Activated naive CD4-positive, alpha-beta T cell treated with anti-CD3 and anti-CD28 coated beads for 36 hours (primary cell): ENCODE measurements at places on chromosomes 5 and 9.
A peak's percentile ranks its signal among the peaks of the same experiment; 100 is the strongest.

DNA sequence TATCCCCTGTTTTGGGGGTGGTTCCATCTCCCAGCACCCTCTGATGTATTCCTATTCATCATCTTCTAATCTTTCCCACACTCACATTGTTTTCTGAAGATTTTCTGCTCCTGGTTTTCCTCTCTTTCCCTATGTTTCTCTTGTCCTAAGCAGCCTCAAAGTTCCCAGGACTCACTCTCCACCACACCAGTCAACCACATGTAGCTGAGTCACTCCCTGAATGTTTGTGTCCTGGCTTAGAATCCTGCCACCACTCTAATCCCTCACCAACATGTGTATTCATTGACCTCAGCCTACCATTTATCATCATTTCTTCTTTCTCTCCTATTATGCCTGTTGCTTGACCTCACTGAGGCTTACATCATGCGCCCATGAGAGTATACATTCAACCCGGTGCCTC, 282.4 kb upstream of the ADAMTS16 start:
- no peak for DNase-seq

- no peak for DNase-seq
These were observed 62.0 kb downstream of the SLC27A6 start for GRCh38 chr5:129027260-129027659.

DNA sequence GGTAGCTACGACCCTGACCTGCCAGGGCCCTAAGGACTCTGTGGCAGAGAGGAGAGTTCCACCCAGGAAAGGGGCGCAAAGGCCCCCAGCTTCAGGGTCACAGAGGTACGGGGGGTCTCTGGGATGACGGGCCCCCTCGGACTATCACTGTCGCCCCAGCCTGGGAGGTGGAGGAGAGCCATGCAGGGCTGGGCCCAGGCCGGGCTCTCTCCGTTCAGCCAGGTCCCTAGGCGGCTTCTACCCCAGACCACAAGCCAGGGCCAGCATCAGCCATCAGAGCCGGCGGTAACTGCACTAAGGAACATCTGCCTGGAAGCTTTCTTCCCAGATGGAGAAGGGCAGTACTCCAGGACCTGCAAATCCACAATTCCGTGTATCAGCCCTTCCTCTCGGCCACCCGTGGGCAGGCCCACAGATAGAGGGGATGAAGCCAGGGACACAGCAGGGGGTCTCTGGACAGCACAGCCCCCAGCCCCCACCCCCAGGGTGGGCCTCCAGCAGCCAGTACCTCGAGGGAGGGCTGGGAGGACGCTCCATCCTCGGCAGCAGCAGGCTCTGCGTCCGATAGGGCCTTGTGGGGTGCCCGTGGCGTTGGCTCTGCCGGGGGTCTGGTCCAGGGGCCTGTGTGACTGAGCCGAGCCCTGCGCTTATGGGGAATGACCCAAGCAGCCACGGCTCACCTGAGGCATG, 38.4 kb downstream of the NACC2 start:
- no peak for DNase-seq

- DNase-seq = no peak
These were observed 28.6 kb downstream of the NKD2 start for GRCh38 chr5:1037123-1037670.

GRCh38 chr5:66860199-66860975, 264.2 kb downstream of the MAST4 start:
- DNase-seq = no peak

DNA sequence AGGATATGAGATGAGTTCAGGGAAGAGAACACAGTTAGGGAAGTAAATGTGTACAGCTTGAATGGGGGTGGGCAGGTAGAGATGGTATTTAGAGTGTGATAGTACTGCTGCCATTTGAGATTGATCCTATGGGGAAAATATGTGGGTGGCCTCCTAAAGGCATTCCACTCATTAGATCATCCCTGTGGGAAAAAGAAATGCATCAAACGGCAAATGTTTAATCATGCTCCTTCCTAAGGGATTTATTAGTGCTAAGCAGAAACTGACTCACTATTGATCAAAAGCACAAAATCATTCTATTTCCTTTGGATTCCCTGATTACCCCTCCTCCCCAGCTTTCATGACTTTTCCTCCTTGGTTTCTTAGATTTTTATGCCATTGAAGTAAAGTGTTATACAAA, 36.4 kb upstream of the SMC5 start:
- DNase-seq = no peak

GRCh38 chr9:37969130-37969529, 65.2 kb upstream of the SLC25A51 start:
- DNase-seq = no peak

DNA sequence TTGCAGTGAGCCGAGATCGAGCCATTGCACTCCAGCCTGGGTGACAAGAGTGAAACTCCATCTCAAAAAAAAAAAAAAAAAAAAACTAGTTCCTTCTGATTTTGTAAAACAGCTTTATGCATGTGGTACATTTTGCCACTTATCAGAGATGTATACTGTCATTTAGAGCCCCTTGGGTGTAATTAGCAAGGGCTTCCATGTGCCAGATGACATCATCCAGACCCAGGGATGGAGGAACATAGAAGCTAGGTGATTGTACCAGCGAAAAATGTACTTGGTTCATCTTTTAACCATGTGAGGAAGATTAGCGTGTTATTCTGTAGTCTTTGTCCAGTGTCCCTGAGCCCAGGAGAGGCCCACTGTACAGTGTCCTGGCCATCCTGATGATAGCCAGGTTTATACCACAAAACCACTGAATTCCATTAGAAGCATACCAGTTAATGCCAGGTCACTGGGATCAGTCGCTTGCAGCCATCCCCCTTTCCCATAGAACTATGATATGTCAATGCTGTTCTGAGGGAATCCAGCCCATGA, 239.3 kb upstream of the SGCD start:
- DNase-seq = no peak

DNA sequence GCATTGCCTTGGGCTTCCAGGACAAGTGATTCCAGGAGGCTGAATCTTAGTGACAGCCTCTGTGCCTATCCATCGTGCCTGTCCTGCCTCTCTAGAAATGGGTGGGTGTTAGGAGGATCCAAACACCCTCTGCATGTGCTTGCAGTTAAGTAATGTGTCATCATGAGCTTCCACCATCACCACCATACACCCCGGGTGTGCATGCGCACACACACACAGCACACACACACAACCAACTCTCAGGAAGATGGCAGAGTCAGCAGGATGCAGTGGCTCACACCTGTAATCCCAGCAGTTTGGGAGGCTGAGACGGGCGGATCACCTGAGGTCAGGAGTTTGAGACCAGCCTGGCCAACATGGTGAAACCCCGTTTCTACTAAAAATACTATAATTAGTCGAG, 22.8 kb upstream of the CERCAM start:
- DNase-seq = no peak

DNA sequence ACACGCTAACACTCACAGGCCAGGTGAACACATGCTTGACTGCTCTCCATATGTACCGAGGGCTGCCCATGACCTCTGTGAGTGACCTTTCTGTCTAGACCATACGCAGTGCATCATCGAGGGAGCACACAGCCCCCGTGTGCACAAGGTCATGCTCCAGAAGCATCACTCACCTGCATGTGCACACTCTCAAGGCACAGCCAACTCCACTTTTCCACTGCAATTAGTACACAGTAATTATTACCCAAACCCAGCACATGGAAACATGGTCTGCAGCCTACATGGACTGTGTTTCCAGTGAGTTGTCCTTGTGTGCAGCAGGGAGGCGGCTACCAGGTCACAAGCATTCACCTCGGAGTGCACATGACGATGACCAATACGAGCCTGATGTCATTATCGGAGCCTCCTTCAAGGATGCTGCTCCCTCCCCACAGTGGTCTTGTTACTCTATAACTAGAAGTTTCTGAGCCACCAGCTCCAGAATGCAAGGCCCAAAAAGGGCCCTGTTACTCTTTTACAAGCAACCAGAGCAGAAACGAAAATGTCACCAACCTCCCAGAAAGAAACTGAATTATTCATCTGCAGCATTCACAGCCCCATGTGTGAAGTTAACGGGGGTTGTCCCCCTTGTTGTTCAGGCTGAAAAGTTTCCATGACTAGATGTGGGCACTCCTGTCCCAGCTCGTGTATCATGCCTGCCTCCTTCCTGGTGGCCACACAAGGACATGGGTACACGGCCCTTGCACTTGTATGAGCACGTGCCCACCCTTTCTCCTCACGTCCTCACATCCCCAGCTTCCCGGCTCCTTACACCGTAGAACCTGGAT, 31.2 kb downstream of the SEMA4D start:
- peak; percentile 86 for DNase-seq

- DNase-seq = peak; percentile 91
These were observed 601 bp downstream of the NNT start for GRCh38 chr5:43603344-43604217.

GRCh38 chr9:1514776-1515363, 464.7 kb downstream of the DMRT2 start:
- no peak for DNase-seq

DNA sequence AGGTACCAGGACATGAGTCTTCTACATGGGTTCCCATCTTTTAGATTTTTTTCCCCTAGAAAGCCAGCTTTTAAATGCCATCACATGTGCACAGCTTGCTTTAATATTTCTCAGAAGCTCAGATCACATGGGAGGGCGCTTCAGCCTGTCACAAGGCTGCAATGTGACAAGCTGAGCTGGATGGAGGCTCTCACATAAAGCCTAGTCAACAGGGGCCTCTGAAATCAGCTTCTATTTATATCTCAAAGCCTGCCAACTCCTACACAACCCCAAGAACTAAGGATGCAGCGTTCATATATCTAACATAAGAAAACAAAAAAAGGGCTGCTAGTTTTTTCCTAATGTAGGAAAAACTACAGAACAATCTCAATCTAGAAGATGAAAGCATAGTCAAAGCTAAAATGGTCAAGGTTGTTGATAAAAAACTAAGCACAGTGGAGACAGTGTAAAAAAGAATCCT, 2.3 kb downstream of the ZFAND5 start:
- peak; percentile 71 for DNase-seq

DNA sequence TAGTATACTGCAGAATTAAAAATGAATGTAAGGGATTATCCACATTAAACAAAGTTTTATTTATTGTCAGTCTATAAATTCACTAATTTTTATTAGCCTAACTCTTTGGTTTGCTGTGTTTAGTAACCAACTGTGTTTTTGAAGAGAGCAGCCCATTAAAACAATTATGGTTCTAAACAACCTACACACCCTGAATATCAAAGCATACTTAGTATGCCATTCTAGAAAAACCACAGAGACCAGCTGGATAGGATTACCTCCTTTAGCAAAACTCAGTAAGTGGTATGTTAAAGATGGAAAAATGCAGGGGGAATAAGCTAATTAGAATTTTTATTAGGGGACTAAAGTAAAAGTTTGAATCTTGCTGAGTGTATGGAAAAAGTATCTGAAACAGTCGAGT, 1981.7 kb upstream of the NUDT12 start:
- DNase-seq = no peak

GRCh38 chr9:85569988-85570387, 171.8 kb downstream of the AGTPBP1 start:
- DNase-seq = no peak

- no peak for DNase-seq
These were observed 112.8 kb downstream of the CMYA5 start for GRCh38 chr5:79802406-79802805.

DNA sequence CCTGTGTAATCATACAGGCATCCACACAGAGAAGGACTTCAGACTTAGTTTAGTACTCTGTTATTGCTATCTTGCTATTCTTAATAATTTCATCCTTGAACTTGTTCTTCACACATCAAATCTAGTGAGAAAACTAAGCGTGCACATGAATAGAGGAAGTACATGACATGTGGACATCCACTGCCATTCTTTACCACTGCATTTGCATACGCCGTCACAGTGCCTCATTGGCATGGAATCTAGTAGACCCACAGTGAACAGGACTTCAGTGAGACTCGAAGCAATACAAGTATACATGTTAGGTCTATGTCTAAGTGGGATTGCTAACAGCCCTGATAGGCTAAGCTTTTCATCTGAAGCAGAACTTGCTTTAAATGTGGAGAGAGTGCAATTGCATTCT, 592.1 kb downstream of the TLE4 start:
- no peak for DNase-seq

DNA sequence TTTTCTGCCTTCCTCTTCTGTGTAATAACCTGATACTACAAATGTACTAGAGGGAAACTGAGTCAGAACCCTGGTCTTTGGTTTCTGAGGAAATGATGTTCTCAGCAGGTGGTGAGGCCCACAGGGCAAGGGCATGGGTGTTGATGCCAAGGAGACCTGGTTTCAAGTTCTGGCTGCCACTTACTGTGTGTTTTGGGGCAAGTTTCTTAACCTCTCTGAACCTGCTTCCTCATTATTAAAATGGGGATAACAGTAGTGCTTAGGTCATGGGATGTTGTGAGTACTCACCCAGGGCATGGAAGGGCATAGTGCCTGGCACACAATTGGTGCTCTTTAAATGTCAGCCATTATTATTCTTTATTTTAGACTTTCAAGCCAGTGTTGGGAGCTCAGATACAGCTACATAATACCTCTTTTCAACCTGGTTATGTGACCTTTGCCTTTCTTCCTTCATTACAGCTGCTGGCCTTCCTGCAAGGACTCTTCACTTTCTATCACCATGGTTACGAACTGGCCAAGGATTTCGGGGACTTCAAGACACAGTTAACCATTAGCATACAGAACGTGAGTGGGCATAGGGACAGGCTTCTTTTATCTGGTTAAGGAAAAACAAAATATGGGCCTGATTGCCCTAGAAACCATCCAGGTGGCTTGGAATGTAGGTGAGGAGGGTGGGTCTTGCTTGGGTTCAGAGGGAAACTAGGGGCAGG, 131.5 kb downstream of the ARHGAP26 start:
- DNase-seq = no peak

GRCh38 chr9:20804489-20805250, 120.6 kb downstream of the FOCAD start:
- no peak for DNase-seq

- no peak for DNase-seq
These were observed 147.9 kb upstream of the VLDLR start for GRCh38 chr9:2473681-2474080.

- DNase-seq = no peak
These were observed 6.7 kb upstream of the ISL1 start for GRCh38 chr5:51376509-51376908.

- DNase-seq = peak; percentile 3
These were observed 3.3 kb upstream of the CXXC5 start for GRCh38 chr5:139644646-139645429.

DNA sequence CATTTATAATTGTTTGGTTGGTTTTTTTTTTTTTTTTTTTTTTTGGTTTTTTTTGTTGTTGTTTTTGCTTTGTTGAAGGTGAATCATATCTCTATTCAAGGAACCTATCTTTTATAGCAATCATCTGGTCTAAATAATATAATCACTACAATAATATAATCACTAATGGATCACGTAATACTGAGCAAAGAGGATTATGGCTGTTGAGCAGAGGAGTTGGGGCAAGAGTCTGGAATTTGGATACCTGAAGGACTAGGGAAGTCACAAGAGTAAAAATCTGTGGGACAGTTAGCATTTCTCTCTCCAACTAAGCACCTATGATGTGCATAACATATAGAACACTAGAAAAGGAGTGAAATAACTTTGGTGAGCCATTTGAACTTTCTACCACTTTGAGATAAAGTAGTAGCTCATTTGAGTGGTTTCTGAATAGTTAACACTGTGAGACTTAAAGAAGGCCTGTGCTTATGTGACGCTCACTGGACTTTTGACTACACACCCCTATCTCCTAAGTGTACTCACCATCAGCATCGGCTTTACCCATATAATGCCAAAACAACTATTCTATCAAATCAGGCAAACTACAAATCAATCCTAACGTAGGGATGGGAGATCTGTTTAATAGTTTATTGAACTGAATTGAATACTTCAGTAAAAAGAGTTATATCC, 564.9 kb upstream of the TUSC1 start:
- no peak for DNase-seq
